ENCODE measurements at places on chromosomes 4 and X. TPM values are rescaled to one million over a fixed set of nuclear protein-coding genes. Genes with fewer than 3 reads are reported as not detected.

The CXCR3 gene
- 7.6 TPM for polyA plus RNA-seq

The IL2 gene
- 0.21 TPM for polyA plus RNA-seq

The CT47B1 gene
- not detected for polyA plus RNA-seq

The CPE gene
- polyA plus RNA-seq, result 1.1 TPM

- H3K36me3 ChIP-seq, result no peaks in the 10 kb centered on the region
- H3K4me3 ChIP-seq, result no peak overlapping the region
- peak; percentile 51 for DNase-seq
- H3K4me1 ChIP-seq, result peaks cover 6% of the 10 kb centered on the region
- H3K27ac ChIP-seq, result peak overlapping the region; percentile 72
Measured at GRCh38 chr4:74109870-74110605, 11.0 kb upstream of the CXCL2 start.

DNA sequence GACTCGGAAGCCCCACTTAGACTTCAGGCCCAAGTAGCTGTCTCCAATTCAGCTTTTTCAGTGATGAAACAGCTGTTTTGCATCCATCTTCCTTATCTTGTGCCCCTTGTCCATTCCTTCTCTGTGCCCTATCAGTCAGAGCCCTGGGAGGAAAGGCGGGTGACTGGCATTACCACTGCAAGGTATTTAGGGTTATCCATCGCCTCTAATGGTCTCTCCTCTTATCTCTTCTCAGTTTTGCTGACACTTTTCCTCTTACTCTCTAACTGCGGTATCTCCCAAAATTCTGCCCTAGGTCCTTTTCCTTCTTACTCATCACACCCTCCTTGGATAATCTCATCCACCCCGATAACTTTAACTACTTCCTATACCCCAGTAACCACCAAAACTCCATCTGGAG is 13.7 kb downstream of the GAB3 start:
- DNase-seq, result no peak
- peaks cover 8% of the 10 kb centered on the region for H3K4me1 ChIP-seq
- no peak overlapping the region for H3K4me3 ChIP-seq
- no peaks in the 10 kb centered on the region for H3K27me3 ChIP-seq

DNA sequence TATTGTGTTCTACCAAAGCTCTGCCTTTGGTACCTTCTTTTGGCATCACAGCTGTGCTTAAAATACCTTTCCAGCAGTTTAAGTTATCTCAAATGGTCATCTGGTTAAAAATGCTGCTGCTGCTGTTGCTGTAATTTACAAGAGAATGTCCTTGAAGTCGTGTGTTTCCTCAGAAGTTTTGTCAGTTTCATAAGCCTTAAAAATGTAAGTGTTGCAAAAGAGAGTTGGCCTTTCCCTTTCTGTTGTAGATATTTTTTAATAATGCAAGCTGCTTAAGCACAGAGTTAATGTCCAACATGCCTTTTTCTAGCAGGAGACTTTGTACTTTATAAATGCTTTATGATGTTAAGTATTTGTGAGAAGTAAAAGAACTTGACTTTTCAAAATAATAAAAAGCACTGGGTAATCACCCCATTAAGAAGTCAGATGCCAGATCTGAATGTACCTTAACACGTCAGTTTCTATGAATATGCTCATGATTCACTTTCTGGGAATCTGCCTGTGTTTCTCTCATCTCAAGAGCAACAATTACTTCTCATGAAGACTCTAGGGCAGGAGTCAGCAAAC is 35.3 kb upstream of the TENM3 start:
- peaks cover 1% of the 10 kb centered on the region for H3K27me3 ChIP-seq
- DNase-seq, result peak; percentile 70
- H3K4me3 ChIP-seq, result no peak overlapping the region

- H3K36me3 ChIP-seq, result no peaks in the 10 kb centered on the region
- DNase-seq, result no peak
- H3K27ac ChIP-seq, result no peak overlapping the region
Measured at GRCh38 chr4:184274286-184274951, 56.7 kb upstream of the ENPP6 start.

- H3K4me3 ChIP-seq, result no peak overlapping the region
- no peaks in the 10 kb centered on the region for H3K27me3 ChIP-seq
- no peak for DNase-seq
- H3K36me3 ChIP-seq, result peaks cover 4% of the 10 kb centered on the region
- no peak overlapping the region for H3K27ac ChIP-seq
- no peaks in the 10 kb centered on the region for H3K4me1 ChIP-seq
Measured at GRCh38 chr4:16240300-16240699, 14.0 kb upstream of the TAPT1 start.

- no peaks in the 10 kb centered on the region for H3K4me1 ChIP-seq
- no peak overlapping the region for H3K27ac ChIP-seq
- H3K4me3 ChIP-seq, result no peak overlapping the region
- no peak for DNase-seq
Measured at GRCh38 chrX:108270739-108271396, 167.4 kb downstream of the COL4A6 start.

- no peak overlapping the region for H3K4me3 ChIP-seq
- no peaks in the 10 kb centered on the region for H3K4me1 ChIP-seq
- H3K36me3 ChIP-seq, result no peaks in the 10 kb centered on the region
- no peak overlapping the region for H3K27ac ChIP-seq
- no peaks in the 10 kb centered on the region for H3K27me3 ChIP-seq
- no peak for DNase-seq
Measured at GRCh38 chr4:61771056-61771455, 570.9 kb downstream of the ADGRL3 start.

- no peak overlapping the region for H3K27ac ChIP-seq
- H3K27me3 ChIP-seq, result no peaks in the 10 kb centered on the region
- H3K4me1 ChIP-seq, result no peaks in the 10 kb centered on the region
- H3K36me3 ChIP-seq, result no peaks in the 10 kb centered on the region
Measured at GRCh38 chr4:42252315-42252714, 99.9 kb upstream of the BEND4 start.

Data from small intestine (tissue), 16 donors.